ENCODE measurements at places on chromosomes 16 and 17. TPM values are rescaled to one million over a fixed set of nuclear protein-coding genes. Genes with fewer than 3 reads are reported as not detected.

DNA sequence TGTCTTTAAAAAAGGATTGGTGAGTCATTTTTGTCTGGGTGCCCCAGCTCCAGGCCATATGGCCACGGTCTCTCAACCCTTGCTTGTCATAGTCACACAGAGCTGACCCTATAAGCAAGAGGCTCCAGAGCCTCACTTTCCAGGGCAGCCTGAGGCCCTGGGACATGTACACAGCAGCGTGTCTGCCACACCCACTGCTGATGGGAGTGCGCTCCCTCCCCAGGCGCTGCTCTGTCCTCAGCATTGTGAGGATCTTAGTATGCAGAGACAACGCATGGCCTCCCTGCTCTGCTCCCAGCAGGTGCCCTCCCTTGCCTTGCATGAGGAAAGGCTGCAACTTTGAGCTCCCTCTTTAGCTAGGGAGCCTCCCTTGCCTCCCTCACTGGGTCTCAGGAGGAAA, 80.8 kb upstream of the CRHR1 start:
- no peak for DNase-seq

DNA sequence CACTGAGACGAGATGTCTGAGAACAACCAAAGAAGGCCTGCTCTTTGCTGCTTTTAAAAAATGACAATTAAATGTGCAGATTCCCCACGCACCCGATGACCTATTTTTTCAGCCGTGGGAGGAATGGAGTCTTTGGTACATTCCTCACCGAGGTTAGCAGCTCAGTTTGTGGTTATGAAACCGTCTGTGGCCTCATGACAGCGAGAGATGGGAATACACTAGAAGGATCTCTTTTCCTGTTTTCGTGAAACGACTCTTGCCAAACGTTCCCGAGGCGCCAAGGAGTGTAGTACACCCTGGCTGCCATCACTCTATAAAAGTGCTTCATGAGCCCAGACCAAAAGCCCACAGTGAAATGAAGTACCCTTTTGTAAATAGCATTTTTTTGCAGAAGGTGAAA, 87.8 kb downstream of the CRISPLD2 start:
- DNase-seq = no peak

GRCh38 chr16:11161974-11162373, 94.0 kb downstream of the SOCS1 start:
- peak; percentile 33 for DNase-seq

DNA sequence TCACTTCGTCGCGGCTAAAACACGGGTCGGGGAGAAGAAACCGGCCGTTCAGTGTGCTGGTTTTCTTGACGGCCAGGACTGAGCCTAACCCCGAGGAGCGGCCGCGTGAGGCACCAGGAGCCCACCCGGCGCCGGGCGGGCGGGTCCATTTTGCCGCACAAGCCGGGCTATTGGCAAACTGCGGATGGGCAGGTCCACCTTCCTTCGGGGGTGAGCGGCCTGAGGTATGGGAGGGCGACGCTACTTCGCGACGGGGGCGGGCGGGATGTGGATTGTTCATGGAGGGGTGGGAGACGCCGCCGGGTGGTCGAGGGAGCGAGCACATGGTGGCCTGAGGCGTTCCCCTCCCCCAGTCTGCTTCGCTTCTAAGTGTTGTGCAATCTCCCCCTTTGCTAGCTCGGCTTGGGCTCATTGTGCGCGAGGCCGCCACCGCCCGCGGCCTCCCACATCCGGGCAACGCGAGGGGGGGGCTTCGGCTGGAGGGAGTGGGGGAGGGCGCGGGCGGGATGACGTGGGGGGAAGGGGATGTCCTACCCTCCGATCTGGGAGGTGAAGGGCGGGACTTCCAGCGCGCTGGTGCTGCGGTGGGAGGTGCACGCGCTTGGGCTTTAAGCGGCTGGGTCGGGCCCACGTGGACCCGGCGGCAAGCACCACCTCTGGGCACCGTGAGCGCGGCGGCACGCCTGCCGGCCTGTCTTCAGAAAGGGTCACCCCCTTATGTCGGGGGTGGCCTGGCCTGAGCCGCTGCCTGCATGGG, 5.9 kb upstream of the CD68 start:
- peak; percentile 96 for DNase-seq

DNA sequence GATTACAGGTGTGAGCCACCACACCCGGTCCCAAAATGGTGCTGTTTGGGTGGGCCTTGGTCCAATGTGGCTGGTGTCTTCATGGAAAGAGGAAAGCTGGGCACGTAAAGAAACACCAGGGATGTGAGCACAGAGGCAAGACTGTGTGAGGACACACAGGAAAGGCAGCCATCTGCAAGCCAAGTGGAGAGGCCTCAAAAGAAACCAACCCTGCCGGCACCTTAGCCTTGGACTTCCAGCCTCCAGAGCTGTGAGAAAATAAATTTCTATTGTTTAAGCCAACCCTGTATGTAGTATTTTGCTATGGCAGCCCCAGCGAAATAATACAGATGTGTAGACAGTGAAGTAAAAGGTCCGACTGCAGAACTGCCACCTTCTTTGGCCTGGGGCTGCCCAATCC, 68.7 kb downstream of the SLC39A11 start:
- no peak for DNase-seq

DNA sequence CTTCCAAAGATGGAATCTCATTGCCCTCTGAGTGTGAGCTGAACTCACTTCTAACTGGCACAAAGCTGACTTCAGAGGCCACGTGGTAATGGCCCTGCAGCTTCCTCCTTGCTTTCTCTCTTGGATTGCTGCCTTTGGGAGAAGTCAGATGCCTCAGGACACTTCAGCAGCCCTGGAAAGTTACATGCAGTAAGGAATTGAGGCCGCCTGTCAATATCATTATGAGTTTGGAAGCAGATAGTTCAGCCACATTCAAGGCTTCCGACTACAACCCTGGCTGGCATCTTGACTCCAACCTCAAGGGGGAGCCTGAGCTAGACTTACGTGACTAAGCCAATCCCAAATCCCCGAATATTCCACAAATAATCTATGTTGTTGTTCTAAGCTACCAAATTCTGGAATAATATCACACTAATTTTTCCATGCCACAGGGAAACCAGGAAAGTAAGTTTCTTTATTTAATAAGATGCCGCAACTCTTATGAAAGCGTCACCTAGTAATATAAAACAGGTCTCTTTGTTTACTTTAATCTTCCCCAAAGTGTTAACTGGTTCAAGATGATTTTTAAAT, 13.6 kb downstream of the CEP20 start:
- peak; percentile 64 for DNase-seq

DNA sequence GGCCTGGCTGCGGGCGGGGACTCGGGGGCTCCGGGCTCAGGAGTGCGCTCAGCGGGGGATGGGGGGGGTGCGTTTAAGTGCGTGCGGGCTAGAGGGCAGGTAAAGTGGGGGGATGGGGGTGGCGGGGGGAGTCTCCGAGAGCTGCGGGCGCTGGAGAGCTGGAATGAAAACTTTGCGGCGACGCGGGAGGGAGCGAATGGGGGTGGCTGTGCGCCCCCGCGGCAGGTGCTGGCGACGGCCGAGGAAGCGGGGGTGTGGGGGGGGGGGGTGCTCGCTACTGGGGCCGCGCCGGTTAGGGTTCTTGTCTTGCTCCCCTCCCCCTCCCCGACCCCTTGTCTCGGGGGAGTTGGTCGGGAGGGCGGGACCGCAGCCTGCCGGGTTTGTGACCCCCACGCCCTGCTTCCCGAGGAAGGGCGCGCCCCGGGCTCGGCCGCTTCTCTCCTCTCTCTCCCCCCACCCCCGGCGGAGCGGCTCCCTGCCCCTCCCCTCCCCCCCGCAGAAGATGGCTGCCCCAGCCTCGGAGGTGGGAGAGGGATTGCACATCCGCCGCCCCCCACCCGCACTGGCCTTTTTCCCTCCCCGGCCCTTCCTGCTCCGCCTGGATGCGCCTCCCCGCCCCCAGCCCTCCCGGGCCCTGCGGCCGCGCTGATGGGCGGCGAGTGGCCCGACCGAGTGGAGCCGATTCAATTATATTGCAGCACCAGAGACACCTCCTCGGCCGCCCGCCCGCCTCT, 649 bp downstream of the GSE1 start:
- DNase-seq = peak; percentile 64

DNA sequence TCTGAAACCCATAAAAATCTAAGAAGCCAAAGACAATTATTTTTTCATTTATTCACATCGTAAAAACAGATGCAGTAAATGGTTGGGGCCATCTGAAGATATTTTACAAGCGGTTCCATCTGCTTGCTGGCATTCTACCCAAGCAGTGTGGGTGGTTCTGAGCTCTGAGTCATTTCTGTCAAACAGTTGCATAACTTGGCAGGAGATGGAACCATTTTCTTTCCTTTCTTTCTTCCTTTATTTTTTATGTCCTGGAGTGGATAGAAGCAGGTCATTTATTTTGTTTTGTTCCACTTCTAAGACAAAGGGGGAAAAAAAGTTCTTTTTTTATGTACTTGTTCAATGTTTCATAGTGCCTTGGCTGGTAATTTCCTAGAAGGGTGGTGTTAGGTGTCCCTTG, 1151.9 kb upstream of the GOT2 start:
- DNase-seq = peak; percentile 90

DNA sequence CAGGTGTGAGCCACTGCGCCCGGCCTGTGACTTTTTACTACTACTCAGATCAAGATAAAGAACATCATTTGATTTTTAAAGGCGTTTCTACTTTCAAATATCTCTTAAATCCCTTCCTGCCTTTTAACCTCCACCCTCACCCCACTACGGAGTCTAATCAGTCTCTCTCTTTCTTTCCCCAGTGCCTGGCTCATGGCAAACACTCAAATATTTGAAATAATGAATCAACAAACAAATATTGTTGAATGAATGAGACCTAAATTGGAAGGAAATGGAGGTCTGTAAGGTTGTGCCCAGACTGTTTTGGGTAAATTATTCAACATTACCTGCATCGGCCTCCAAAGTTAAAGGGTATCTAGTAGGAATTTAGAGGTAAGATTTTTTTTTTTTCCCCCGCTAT, 14.7 kb downstream of the COPZ2 start:
- no peak for DNase-seq

DNA sequence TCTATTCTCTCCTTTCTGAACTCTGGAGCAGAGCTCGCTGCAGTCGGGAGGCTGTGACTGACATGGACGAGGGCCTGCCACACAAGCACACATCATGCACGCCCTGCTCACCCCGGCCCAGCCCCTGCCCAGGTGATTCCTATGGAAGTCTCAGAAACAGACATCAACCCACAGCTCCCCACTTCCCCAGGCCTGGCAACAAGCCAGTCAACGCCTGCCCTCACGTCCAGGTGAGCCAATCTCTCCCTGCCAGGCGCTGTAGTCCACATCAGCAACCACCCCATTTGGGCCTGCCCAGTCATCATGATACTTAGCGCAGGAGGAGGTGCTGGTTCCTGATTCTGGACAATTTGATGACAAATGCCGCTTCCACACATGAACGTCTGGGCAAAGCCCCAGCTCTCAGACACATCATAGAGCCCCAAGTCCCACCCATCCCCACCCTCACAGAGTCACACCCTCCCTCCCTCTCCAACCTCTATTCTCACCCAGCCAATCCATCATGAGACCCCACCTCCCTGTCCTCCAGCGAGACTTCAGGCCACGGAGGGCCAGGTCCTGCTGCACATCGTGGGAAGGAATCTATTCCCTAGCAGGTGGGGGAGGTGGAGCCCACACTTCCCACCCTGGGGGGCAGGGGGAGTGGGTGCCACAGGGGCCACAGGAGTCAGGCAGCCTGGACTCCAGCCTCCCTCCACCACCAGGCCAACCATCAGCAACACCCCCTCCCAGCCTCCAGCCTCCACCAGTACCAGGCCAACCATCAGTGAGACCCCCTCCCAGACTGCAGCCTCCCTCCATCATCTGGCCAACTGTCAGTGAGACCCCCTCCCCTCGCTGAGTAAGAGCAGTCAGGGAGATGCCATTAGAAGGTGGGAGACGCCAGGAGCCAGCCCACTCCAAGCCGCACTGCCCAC, 33.7 kb upstream of the GSG1L start:
- no peak for DNase-seq

DNA sequence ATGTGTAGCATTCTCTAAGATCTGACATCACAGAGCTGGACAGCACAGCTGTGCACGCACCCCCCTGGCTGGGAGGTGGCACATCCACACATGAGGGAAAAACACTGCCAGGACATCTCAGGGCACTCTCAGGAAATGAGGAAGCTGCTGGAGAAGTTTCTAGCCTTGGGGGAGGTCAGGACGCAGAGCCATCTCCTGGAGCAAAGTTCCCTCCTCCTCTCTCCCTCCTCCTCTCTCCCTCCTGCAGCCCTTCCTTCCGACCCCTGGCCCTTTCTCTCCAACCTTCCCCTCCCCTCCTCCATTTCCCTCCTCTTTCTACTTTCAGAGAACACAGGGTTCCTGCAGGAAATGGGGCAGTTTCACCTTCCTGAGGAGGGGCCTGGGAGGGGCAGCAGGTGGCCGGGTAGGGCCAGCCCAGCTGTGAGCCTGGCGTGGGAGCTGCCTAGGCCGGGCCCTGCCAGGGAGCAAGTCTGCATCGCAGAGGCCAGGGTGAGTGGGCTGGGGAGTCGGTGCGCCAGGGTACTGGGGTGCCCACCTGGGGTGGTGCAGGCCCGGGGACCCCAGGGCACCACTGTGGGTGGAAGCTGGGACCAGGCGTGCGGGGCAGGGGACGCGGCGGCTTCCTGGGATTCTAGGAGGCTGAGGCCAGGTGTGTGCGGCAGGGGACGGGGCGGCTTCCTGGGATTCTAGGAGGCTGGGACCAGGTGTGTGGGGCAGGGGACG, at the start of gene DPEP1:
DPEP1 (plus strand) TSS at position 412 of the 723 bp plus-strand sequence. CDS start 16,769 bp downstream, outside the sequence.
- no peak for DNase-seq

DNA sequence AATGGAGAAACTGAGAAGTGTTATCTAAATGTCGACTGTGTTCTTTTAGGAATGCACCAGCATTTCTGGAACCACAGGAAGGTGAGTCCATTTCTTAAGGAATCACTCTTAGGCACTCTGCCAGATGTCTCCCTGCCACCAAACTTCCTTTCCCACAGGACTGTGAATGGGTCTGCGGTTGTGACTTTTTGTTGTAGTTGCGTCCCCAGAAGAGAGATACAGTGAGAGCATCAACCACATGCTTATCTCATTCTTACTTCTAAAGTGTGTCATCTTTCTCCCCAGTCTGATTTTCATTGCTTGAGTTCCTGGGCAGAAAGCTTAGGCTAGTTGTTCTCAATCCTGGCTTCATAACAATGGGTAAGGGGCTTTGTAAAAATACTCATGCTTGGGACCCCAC, 13.4 kb downstream of the ITPRIPL2 start:
- DNase-seq = no peak

GRCh38 chr17:63478814-63479494, 2.1 kb downstream of the ACE start:
- DNase-seq = peak; percentile 74

- peak; percentile 73 for DNase-seq
These were observed 87.5 kb downstream of the SEC14L1 start for GRCh38 chr17:77228241-77228752.

Gene ZG16
- not detected for total RNA-seq

Gene CACNA1G
- total RNA-seq = 10.4 TPM

Gene TBC1D3H
- 2.8 TPM for total RNA-seq

Gene CDRT15
- not detected for total RNA-seq

Gene NOTUM
- total RNA-seq = 1.9 TPM

Gene P2RX5
- 13.5 TPM for total RNA-seq

Gene DHRS13
- total RNA-seq = 18.2 TPM

Gene KLHL11
- 30.0 TPM for total RNA-seq

Measured in tongue (tissue), 3 donors.